Mesenchymal stem cell (in vitro differentiated cells and primary cell): ENCODE measurements at places on chromosomes 1 and 21.

GRCh38 chr1:14773396-14774025 lies 175.0 kb downstream of the KAZN start:
- DNase-seq: no peak

DNA sequence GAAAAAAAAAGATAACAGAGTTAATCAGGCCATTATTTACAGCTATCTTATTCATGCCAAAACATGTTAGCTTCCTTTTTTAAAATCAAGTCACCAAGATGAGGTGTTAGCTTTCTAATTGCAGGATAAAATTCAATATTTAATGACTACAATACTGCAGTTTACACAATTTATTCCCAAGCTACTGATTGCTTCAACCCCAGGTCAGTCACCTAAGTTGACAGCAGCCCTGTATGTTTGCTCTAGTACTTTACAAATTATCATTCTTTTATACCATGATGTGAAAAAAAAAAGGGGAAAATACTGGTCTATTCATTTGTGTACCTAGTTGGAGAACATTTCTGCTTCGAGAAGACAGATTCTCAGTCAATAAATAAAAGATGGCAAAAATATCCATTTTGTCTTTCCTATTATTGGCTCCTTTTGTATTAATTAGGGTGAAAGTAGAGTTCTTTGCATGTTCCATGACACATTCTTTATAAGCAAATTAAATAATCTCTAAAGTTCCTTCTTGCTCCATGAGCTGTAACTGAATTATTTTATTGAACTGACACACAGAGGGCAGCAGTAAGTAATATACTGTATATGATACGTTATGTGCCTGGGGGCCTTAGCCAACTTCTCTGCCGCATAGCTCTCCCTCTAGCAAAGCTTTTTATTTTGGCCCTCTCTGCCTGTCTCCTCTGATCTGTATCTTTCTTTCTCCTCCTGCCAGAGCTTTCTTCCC lies 48.0 kb downstream of the DIPK1A start:
- no peak for DNase-seq

DNA sequence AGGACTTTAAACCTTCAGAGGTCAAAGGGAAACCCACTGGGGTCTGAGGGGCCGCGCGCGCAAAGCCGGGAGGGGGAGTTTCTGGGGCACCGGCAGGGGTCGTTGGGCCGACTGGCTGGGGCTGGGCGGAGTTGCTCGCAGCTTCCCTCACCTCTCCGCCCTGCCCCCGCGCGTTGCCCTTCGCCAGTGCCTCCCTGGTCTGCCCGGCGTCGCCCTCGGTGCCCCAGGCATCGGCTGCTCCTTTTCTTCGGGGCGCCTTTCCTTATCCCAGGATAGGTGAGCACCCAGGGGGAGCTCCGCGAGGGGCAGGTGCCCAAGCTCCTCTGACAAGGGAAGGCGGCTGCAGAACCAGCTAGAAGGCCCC lies 390 bp upstream of the NGF start:
- no peak for DNase-seq

- no peak for DNase-seq
Observed at GRCh38 chr1:206921772-206922265, at the start of gene FCMR. FCMR (minus strand) TSS chr1:206921941; CDS start chr1:206921854, 87 bp downstream.

- no peak for DNase-seq
Observed at GRCh38 chr1:47577303-47578025, 139.6 kb downstream of the FOXD2 start.

DNA sequence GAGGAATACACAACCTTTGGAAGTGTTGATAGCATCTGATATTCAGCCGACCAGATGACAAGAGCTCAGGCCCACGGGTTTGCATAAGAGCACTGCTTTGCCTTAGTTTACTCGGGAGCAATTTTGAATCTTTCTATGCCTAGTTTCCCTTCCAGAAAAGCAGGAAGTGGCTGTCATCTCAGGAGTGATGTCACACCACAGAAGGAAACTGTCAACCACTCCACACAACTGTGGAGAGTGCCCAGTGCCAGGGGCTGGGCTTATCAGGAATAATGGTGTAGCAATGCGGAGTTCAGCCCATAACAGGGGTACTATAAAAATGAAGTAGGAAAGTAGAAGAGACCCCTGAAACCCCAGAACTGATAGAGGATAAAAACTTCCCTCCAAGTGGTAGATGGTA lies 28.4 kb downstream of the NTPCR start:
- DNase-seq: no peak

GRCh38 chr21:45634511-45635183 lies 8.9 kb upstream of the PCBP3 start:
- DNase-seq: no peak

GRCh38 chr1:244236721-244237120 lies 185.6 kb downstream of the ZBTB18 start:
- no peak for DNase-seq

- DNase-seq: no peak
Observed at GRCh38 chr1:160282807-160283206, 2.1 kb downstream of the PEX19 start.

- no peak for DNase-seq
Observed at GRCh38 chr1:4786055-4786454, 131.6 kb downstream of the AJAP1 start.

GRCh38 chr1:21834666-21835065 lies 22.6 kb downstream of the LDLRAD2 start:
- DNase-seq: no peak

- DNase-seq: no peak
Observed at GRCh38 chr21:39467746-39468145, 16.0 kb downstream of the SH3BGR start.

GRCh38 chr1:246537441-246537840 lies 28.6 kb downstream of the TFB2M start:
- no peak for DNase-seq

GRCh38 chr21:36642777-36643176 lies 56.1 kb upstream of the SIM2 start:
- no peak for DNase-seq

- no peak for DNase-seq
Observed at GRCh38 chr1:27662261-27662660, 9.7 kb downstream of the IFI6 start.

- DNase-seq: no peak
Observed at GRCh38 chr1:208974717-208975116, 608.8 kb upstream of the CAMK1G start.
